ENCODE measurements at places on chromosomes 16 and 17. TPM values are rescaled to one million over a fixed set of nuclear protein-coding genes. Genes with fewer than 3 reads are reported as not detected.

The TENT4B gene
- polyA plus RNA-seq, result 6.8 TPM

The MPO gene
- 11.4 TPM for polyA plus RNA-seq

The PAFAH1B1 gene
- 85.5 TPM for polyA plus RNA-seq

The C1QL1 gene
- 1.5 TPM for polyA plus RNA-seq

The SOX15 gene
- 2.3 TPM for polyA plus RNA-seq

- DNase-seq, result no peak
Measured at GRCh38 chr16:70611785-70612303, 34.5 kb upstream of the IL34 start.

DNA sequence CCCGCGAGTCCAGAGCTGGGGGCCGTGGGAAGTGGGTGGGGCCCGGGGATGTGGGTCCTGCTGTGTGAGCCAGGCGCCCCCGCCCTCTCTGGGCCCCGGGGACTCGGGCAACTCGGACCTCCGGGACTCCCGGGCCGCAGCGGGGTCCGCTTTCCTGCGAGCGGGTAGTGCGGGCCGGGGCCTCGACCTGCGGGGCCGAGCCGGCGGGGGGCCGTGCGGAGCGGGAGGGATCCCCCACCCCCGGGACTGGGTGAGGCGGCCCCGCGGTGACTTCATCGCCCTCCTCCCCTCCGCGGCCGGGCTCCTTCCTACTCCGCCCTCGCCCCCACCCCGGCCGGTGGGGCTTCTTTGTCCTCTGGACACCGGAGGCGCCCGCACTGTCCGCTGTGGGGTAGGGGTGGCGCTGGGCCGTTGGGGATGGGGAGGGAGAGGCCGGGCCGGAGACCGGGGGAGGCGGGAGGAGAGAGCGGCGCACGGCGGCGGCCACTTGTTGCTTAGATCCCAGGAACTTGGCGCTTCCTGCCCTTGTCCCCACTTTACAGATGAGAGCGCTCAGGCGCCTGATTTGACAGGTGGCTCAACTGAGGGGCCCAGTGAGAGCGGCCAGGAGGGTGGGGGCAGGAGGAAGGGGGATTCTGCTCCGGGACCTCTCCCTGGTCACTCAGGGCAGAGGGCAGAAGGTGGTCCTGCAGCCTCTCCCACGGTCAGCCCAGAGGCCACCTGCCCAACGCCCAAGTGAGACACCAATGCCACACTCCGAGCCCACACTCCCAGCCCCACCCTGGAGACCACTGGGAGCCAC lies 874 bp downstream of the CMTM3 start:
- DNase-seq, result peak; percentile 58

DNA sequence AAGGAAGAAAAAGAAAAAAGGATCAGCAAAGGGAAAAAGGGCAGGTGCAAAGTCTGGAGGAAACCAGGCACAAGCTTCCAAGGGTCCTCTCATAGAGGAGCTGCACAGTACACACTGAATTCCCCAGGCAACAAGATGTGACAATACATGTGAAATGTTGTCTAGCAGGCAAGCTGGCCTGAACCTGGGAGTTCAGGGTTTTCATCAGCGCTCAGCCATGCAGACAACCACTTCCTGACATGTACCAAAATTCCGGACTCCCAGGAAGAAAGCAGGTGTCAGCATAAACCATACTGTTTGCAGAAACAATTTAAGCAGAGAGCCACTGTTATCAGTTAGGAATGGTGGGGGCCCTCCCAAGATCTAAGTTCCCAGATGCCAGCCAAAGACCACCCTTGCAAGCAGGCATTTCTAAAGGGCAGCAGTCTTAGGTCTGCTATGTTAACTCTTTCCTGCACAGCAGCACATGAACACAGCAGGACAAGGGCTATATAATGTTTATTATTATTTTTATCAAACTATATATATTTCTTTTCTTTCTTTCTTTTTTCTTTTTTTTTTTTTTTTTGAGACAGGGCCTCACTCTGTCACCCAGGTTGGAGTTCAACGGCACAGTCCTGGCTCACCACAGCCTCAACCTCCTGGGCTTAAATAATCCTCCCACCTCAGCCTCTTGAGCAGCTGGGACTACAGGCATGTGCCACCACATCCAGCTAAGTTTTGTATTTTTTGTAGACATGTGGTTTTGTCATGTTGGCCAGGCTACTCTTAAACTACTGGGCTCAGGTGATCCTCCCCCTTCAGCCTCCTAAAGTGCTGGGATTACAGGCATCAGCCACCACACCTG lies 10.1 kb downstream of the TK2 start:
- no peak for DNase-seq

DNA sequence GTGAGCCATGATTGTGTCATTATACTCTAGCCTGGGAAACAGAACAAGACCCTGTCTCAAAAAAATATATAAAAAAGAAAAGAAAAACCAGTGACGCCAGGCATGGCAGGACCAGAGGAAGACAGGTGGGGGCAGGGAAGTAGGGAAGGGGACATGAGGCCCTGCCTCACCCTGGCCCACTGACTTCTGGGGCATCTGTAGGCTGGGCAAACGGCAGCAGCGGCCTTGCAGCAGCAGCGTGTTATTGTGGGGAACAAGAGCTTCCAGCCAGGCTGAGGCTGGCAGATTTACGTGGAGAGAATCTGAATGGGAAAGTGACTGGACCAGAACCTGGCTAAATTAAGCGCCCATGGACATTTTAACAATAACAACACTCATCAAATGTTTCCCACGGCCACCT lies 19.4 kb downstream of the CMTM4 start:
- DNase-seq, result no peak

DNA sequence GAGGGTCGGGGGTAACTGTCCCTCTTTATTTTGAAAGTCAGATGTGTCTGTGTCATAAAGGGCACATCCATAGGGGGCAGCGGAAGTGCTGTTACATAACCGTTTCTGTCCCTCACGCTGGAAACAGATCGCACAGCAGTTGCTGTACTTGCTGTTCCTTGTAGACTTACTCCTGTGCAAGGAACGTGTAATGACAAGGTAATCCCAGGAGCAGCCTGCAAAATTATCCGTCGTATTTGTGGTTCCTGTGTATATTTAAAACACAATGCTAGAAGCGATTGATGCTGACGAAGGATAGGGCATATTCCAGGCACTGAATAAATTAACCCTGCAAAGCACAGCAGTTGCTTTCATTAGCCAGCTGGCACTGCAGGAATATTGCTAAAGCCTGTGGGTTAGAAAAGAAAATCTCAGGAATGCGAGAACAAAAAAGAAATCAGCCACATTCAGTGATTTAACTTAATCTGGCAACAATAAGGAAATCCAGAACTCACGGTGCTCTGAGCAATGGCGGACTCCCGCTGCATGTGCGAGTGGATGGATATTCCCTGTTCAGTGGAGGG lies 76.2 kb downstream of the SPECC1 start:
- no peak for DNase-seq

DNA sequence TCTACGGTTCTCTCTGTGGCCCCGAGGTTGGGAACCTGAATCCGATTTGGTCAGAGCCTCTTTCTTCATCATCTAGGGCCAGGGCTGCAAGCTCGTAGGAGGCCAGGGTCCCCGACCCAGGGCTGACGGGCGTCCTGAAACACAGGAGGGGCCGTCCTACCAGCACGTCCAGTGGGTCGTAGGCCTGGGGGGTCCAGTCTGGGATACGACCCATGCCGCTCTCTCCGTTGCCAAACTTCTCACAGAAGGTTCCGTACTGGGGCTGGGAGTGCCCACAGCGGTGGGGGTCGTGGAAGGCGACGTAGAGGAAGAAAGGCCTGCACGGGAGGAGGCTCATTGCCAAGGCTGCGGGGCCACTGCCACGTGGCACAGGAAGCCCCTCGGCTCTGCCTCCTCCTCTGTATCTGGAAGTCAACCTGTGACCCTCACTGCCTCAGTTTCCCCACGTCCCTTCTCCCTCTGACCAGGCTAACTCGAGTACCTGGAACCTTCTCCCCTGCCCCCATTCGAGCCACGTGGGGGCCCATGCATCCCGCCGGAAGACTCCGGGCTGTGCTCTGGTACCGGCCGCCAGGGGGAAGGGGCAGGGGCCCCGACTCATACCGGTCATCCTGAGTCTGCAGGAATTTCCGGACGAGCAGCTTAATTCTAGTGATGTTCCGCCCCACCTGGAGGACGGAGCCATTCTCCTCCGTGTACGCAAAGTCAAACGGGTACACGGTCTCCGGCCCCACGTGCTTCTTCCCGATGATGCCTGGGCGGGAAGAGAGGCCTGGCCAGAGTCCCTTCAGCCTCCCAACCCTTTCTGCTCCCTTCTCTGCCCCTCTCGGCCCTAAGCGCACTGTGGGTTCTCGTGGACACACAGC lies 5.9 kb downstream of the SGSH start:
- no peak for DNase-seq

GRCh38 chr16:23975293-23975692 lies 139.5 kb downstream of the PRKCB start:
- DNase-seq, result no peak

GRCh38 chr16:88784074-88784855 lies 755 bp downstream of the PIEZO1 start:
- DNase-seq, result peak; percentile 71

DNA sequence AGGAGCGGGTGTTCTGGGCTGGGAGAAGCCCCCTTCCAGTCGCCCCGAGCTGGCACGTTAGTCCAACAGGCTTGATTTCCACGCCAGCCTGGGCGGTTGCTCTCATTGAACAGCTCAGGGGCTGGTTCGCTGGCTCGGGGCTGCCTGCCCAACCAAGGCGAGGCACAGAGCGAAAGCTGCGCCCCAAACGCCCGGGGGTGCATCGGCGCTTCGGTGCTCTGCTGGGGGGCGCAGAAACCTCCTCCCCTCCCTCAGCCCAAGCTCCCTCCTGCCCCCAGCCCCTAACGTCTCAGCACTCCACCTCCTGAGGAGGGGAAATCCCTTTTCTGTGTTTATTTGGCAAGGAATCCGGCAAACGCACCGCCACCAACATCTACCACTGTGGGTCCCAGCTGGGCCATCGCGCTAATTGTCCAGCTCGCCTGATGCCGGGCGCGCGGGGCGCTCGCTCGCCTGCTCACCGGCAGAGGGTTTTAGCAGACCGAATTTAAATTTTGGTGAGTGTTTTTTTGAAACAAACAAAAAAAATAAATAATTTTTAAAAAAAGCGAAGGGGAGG lies 29.5 kb upstream of the RBFOX1 start:
- no peak for DNase-seq

- DNase-seq, result no peak
Measured at GRCh38 chr16:51825779-51826178, 674.7 kb upstream of the SALL1 start.

- no peak for DNase-seq
Measured at GRCh38 chr16:66473654-66474519, 46.8 kb downstream of the BEAN1 start.

DNA sequence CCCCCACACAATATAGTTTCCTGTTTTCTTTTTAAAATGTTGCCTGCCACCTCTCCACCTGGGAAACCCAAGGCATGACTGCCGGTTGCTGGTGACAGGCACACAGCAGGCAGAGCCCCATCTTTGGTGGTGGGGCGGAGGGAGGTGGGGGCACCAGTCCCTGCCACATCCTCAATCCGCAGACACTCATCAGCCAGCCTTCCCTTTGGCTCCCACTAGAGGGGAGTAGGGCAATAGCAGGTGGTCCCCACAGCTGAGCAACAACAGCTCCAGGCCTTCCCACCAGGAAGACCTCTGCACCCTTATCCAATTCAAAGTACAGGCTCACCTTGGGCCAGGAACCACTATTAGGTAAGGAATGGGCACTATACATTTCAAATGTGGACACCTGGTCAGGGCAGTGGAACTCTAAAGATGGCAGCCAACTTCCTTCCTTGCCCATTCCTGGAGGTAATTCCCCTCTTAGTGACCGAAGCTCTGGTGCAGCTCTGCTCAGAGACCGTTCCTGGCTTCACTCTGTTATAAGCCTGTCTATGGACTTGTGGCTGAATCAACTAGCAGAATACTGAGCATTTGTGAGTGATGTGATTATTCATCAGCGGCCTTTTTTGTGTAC lies 13.9 kb downstream of the RECQL5 start:
- DNase-seq, result no peak

DNA sequence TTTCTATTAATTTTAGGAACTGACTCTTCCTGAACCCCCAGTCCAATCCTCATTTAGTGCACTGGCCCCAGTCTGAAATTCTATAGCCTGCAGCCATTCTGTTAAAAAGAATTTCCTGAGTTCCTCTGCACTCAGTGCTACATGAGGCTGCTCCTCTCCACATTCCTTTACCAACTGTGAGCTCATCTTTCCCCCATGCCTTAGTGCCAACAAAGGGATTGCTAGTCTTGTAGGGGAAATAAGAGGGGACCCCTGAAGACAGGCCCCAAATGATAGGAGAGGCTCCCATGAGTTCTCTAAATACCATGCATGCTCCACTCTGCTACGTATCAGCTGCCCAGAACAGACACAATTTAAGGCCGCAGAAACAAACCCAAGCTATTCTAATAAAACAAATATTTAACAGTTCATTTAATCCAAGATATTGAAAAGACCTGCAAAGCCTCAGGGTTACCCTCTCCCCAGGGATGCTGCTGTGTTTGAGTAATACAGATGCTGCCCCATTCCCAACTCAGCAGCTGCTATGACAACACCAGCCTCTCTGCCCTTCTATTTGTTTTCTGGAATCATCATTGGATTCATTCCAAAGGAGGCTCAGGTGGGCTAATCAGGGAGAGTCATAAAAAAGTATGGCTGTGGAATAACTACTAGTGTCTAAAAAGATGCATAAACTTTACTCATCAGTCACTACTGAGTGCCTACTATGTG lies 228.5 kb downstream of the TOX3 start:
- no peak for DNase-seq

- DNase-seq, result peak; percentile 55
Measured at GRCh38 chr16:78444-79150, 572 bp downstream of the MPG start.

GRCh38 chr17:13415871-13416416 lies 185.8 kb downstream of the HS3ST3A1 start:
- no peak for DNase-seq

- DNase-seq, result no peak
Measured at GRCh38 chr16:73019457-73020362, 28.2 kb downstream of the ZFHX3 start.

- no peak for DNase-seq
Measured at GRCh38 chr17:47813512-47814031, 8.0 kb downstream of the OSBPL7 start.

DNA sequence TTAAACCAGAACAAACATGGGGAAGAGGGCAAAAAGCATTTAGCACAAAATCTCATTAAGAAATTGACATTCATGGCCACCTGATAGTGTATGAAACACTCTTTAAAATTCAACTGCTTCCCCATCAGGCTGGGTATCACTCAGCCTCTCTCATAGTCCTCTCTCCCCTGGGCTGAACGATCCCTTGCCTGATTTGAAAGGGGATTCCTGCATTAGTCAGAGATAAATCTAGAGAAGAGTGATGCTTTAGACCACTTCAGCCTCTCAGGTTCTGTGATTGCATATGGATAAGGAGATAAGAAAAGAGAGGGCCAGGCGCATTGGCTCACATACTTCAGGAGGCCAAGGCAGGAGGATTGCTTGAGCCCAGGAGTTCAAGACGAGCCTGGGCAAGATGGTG lies 280.0 kb downstream of the SOX9 start:
- no peak for DNase-seq

- no peak for DNase-seq
Measured at GRCh38 chr16:78513838-78514237, 414.4 kb downstream of the WWOX start.

DNA sequence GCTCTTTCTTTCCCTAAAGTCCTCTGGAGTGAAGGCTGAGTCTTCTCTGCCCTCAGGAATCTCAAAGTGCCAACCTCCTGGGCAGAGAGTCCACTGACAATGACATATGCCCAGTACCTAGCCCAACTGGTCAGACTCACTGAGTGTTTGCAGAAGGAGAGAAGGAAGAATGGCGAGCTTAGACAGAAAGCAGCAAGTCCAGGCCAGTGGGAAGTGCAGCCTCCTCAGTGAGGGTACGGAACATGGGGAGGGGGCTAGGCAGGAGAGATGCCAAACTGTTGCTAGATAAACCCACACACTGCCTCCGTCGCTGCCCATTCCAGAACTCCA lies 678 bp downstream of the EXOC7 start:
- no peak for DNase-seq

Data from hindlimb muscle (tissue), 1 donor.